Transverse colon (tissue), 4 donors: ENCODE measurements at places on chromosomes 5 and 9.

GRCh38 chr5:5398071-5398470 lies 24.4 kb upstream of the ICE1 start:
- no peak for DNase-seq

- no peak for DNase-seq
Measured at GRCh38 chr5:168878135-168878745, 299.1 kb upstream of the PANK3 start.

- no peak for DNase-seq
Measured at GRCh38 chr9:17004500-17004899, 130.3 kb upstream of the CNTLN start.

DNA sequence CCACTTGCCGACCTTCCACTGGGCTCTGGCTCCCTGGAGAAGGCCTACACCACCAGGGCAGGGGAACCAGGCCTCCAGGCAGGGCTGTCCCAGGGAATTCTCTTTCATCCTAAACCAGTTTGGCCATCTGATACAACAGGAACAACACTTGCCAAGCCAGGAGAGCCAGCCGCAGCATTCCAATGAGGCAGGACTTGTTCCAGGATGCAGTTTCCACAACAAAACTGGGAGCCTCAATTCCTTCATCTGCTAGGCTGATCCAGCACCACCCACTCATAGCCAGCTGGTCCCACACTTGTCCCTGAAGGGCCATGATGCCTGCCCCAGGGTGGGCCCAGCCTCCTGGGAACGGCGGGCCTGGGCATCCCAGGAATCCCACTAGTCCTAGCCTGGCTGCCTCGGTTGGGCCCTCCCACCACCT lies 26.0 kb downstream of the BICD2 start:
- no peak for DNase-seq

GRCh38 chr9:82080265-82080664 lies 91.7 kb downstream of the SPATA31D1 start:
- no peak for DNase-seq

DNA sequence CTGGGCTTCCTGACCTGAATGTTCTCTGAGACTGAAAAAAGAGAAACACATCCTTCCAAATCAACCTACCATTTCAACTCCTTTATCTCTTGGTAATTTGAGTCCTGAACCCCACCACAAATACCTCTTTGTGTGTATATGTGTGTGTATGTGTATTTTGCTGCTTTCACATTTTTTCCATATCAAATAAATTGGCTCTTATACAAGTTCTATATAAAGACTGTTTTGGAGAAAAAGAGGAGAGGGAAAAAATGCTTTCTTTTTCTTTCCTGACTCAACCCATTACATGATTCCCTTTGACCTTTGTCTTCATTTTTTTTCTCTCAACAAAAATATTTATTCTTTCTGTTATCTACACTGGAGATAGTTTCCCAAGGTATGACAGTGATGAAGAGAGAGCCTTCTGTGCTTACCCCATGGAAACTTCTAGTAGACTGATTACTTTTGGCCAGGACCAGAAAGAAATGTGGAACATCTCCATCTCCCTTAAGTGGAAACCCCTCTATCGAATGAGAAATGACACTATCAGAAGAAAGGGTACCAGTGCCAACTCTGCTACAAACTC lies 85.3 kb downstream of the PAPPA start:
- no peak for DNase-seq

- no peak for DNase-seq
Measured at GRCh38 chr9:114619191-114619761, 8.2 kb downstream of the TMEM268 start.

DNA sequence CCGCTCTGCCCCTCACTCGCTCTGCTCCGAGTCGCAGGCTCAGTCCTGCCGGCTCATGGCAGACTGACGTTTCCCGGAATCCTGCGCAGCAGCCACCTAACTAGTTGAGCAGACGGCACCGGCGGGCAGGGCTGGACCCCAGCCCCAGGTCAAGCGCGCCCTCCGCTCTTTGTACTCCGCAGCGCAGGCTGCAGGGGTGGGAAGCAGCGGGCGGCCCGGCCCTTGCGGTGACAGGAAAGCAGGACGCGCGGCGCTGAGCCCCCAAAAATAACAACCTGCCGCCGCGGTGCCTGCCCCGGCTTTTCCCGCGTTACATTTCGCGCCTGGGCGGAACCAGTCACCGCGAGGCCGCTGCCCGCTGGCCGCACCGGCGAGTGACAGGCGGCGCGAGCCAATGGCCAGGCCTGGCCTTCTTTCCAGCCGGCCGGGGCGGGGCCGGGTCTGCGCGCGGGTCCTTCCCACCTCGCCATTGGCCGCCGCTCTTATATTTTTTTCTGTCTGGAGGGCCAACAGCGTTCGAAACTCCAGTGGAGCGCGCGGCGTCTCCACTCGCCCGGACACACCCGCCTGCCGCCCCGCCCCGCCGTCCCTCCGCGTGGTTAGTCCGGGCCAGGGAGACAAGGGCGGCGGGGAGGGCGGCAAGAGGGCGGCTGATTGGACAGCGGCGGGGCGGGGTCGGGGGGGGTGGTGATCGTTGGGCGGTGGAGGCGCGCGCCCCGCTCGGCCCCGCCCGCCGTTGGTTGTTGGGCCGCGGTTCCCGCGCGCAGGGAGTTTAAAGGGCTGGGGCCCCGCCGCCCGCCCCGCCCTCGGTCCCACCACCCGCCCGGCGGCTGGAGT lies at the start of gene ZNF367:
Gene ZNF367 (minus strand): TSS at position 288 of the 837 bp plus-strand sequence. CDS start 338 bp downstream, outside the sequence.
- peak; percentile 98 for DNase-seq

- DNase-seq = no peak
Measured at GRCh38 chr9:34986540-34987047, 3.0 kb upstream of the DNAJB5 start.

DNA sequence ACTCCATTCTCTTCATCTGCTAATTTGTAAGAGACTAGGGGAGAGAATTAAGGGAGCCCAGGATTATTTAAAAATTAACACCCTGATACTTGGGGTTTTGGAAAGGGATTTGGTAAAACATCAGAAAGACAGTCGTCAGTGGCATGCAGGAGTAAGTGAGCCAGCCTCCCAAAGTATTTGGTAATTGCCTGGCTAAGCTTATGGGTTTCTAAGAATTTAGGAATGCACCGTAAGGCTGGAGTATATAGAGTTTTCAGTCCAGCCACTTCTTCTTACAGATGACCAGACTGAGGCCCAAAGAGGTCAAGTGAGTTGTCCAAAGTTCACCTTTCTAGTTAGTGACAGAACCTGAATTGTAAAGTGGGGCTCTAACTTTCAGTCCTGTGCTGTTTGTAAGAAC lies 25.8 kb upstream of the NFIB start:
- DNase-seq = no peak

- no peak for DNase-seq
Measured at GRCh38 chr9:92196400-92196799, 81.2 kb upstream of the SPTLC1 start.
